Activated CD4-positive, alpha-beta T cell treated with anti-CD3 and anti-CD28 coated beads for 36 hours (primary cell): ENCODE measurements at places on chromosomes 5 and 9.

DNA sequence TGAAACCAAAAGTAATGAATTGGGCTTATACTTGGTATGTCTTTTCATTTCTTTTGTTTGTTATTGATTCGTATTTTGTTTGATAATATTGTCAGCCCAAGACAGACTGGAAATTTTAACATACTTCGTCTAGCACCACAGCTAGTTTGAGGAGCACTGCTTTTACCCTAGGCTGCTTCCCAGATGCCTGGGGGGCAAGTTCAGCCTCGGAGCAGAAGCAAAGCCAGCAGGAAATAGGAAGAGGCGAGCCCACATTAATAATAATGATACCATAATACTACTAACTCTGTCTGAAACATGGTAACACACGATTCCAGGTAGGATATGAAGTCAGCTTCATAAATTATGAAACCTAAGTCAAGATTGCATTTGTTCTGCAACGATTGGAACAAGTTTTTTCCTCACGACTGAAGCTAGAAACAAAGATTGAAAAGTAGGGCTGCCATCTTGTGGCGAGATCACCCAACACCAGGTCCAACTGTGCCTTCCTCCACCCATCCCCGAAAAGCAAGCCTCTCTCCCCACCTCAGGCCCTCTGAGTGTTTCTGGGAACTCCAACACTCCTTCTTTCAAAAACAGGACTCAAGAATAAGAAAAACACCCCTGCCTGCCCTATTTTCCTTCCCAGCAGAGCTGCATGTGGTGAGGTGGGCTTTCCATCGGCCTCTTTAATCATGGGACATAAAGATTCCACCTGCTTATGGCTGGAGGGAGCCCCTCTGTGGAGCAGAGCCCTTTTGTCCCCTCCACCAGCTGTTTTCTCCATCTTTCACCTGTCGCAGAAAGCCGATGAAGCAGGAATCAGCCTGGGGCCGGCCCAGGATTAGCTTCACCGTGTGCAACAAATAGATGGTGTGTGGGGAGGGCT is 236.4 kb downstream of the CAAP1 start:
- DNase-seq: peak; percentile 11

DNA sequence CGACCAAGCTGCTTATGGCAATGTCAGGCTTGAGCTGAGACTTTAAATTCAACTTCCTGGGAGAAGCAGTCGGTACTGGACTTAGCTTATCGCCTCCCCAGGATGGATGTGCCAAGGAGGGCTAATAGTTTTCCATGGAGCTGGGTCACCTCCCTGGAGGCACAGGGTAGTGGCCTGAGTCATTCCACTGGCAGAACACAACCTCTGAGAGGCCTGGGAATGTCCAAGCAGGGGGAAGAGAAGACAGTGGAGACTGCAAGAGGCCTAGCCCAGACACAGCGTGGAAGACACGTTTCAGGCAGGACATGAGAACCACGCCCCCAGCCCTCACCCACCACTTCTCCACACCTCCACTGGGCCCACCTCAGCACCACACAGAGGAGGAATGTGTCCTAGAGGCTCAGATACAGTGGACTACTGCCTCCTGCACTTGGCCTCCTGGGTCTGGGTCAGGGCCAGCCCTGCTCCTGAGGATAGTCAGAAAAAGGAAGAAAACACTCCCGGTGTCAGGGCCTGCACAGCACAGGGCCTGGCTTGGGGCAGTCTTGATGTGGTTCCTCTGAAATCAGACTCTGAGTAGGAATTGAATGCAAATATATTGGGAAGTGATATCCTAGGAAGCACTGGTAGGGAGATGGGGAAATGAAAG is 171.8 kb downstream of the FSTL4 start:
- DNase-seq: no peak

- no peak for DNase-seq
Measured at GRCh38 chr9:73180403-73180802, 28.7 kb downstream of the ANXA1 start.

DNA sequence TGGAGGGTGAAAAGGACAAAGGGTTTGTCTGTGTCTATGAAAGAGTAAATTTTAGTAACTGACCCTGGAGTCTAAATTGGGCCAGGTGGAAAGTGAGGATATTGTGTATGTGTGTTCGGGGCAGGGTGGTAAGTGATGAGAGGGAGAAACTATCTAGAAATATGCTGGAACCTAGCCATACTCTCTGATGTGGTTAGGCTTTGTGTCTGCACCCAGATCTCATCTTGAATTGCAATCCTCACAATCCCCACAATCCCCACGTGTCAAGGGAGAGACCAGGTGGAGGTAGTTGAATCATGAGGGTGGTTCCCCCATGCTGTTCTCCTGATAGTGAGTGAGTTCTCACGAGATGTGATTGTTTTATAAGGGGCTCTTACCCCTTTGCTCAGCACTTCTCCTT is 60.6 kb downstream of the COMMD10 start:
- peak; percentile 28 for DNase-seq

DNA sequence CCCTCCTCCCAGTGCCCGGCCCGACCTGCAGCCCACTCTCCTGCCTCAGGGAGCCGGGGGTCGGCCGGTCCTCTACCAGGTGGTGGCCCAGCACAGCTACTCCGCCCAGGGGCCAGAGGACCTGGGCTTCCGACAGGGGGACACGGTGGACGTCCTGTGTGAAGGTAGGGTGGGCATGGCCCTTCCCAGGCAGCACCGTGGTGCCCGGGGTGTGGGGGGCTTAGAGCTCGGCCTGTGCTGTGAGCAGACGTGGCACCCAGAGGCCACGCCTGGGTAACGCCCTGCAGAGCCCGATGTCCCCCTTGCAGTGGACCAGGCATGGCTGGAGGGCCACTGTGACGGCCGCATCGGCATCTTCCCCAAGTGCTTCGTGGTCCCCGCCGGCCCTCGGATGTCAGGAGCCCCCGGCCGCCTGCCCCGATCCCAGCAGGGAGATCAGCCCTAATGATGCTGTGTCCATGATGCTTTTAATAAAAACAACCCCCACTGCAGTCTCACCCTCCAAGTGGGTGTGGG is 7.2 kb downstream of the ENTPD8 start:
- no peak for DNase-seq

GRCh38 chr9:121901616-121902015 is 191.5 kb downstream of the TTLL11 start:
- no peak for DNase-seq

DNA sequence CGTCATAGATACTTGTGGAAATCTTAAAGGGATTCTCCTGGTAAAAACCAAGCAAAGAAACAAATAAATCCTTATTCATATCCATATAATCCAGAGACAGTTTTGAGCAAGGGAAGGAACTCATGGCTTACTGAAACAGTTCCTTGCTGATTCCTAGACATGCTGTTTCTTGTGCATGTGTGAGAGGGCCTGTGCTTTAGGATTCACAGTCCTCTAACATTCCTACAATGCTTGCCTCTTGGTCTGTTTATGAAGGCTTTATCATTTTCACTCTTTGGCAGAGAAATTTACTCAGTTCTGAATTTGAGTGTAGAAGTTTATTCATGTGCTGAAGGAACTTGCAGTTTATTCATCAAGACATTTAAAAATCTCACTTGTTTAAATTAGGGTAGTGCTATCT is 123.4 kb downstream of the RPS23 start:
- no peak for DNase-seq

GRCh38 chr9:206481-206880 is 8.2 kb upstream of the DOCK8 start:
- no peak for DNase-seq

DNA sequence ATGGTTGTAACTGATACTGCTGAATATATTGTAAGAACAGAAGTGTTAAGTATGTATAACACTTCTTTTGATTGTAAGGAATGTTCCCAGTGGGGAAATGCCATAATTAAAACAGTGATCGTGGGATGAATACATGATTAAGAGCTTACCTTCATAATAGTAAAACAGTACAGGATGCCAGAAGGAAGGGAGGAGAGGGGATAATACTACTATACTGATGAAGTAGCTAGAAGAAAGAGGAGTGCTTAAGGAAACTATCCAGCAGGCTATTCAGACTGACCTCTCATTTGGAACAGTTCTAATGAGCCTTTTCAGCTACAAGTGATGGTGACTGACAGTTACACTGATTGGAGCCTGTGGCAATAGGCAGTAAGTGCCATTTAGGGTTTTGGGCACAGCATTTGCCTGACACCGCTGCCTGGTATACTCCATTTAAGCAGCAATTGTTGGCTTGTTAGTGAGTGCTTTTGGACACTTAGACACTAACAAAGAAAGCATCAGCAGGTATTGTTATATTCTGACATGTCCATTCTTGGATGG is 33.8 kb upstream of the KDM4C start:
- no peak for DNase-seq

GRCh38 chr5:141841378-141842180 is 36.6 kb downstream of the PCDH1 start:
- no peak for DNase-seq

GRCh38 chr5:62569470-62569869 is 9.1 kb upstream of the LRRC70 start:
- DNase-seq: no peak

- peak; percentile 8 for DNase-seq
Measured at GRCh38 chr5:11075035-11075805, 314.2 kb upstream of the DAP start.

GRCh38 chr9:110876929-110877328 is 161.3 kb downstream of the LPAR1 start:
- DNase-seq: no peak

DNA sequence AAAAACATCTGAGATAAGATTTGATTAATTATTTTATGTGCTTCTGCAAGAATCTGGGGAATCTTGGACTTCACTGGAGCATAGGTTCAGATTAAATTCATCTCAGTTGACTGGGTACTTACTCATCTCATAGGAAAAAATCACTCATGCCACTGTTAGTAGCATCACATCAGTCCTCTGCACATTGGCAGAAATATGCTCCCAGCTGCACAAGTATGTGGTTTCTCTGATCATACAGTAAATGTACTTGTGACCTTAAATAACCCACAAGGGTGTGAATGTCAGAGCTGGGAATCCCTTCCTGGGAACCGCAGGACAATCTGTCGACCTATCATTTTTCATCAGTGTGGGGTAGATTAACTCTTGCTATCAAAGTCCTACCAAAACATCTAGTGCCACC is 203.7 kb upstream of the SLC24A2 start:
- peak; percentile 30 for DNase-seq

- no peak for DNase-seq
Measured at GRCh38 chr9:104784098-104784497, 20.2 kb downstream of the NIPSNAP3B start.

- no peak for DNase-seq
Measured at GRCh38 chr5:644971-645370, 32.8 kb downstream of the CEP72 start.

DNA sequence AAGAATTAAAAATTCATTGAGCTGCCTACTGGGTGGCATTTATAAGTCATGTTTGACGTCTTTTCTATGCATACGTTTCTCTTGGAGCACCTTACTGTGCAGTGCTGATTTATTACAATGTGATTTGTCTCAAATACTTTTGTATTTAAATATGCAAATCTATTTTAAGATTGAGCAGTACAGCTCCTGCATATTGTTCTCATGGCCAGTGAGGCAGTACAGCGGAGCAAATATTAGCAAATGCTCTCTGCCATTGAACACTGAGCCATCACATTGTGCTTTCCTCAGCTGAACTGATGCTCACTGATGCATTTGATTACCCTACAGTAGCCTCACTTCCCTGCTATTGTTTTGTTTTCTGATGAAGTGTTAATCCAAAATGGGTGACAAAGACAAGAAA is 149.6 kb downstream of the HTR1A start:
- no peak for DNase-seq

DNA sequence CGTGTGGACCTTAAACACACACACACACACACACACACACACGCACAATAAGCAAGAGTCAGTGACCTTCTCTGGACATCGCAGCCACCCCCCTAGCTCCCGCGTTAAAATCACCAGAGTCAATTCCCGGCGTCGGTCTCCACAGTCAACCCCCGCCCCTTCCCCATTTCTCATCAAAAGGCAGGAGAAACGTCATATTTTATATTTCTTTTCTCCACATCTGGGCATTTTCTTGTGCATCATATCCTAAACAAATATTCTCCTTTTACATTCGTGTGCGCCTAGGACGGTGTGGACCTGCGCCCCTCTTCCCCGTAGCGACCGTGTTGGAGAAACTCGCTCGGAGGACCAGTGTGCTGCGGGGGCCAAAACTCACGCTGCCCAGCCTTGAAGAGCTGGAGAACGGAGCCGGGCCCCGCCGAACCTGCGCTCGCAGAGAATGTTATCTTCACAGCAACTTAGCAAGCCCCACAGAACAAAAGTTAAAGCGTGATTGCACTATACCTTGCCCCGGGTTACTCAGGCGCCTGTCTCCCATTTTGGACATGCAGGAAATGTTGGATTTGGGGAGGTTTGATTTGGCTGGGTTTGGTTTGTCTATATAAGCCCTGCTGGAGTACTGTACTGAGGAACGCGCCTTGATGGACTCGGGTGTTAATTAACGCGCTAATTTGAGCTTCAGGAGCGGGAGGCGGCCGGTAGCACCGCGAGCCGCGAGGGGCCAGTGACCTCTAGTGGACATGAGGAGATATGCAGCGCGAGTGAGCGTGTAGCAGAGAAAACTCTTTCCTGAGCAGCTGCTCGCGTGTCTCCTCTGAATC is 192.4 kb downstream of the MEF2C start:
- peak; percentile 82 for DNase-seq
